ENCODE measurements at places on chromosomes 2 and 18. TPM values are rescaled to one million over a fixed set of nuclear protein-coding genes. Genes with fewer than 3 reads are reported as not detected.

- peaks cover 15% of the 10 kb centered on the region for H3K4me1 ChIP-seq
- no peak overlapping the region for H3K4me3 ChIP-seq
- no peak for DNase-seq
- no peak overlapping the region for H3K27ac ChIP-seq
- H3K27me3 ChIP-seq: no peaks in the 10 kb centered on the region
- no peaks in the 10 kb centered on the region for H3K36me3 ChIP-seq
Measured at GRCh38 chr18:54261894-54262293, 7.4 kb upstream of the POLI start.

DNA sequence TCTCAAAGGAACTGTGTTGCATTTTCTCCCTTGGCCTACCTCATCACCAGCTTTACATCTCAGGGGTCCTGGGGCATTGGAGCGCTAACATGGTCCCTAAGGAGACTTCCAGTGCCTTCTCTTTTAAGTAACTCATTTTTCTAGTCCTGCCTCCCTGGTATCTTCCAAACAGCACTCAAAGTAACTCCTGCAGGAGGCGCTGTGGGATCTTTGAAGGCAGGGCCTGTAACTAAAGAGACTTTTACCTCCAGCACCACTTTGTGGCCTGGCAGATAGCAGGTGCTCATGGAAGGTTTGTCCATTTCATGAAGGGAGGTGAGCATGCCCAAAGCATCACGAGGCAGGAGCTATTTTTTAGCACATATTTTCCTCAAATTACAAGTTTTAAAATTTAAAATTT, 411.0 kb upstream of the GYPC start:
- H3K36me3 ChIP-seq: no peaks in the 10 kb centered on the region
- H3K4me1 ChIP-seq: no peaks in the 10 kb centered on the region
- no peak overlapping the region for H3K4me3 ChIP-seq
- H3K27me3 ChIP-seq: no peaks in the 10 kb centered on the region

DNA sequence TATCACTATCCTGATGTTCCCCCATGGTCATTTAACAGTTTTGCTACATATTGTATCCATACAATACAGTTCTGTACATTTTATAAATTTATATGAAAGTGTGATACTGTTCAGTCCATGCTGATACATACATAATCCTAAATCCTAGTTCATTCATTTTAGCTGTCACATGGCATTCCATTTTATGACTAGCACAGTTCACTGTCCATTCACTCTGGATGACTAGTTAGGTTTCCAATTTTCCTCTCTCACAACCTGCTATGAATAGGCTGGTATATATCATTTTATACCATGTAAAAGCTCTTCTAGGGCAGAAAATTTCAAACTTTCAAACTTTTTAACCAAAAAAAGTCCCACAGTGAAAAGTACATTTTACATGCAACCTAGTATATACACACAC, 15.2 kb downstream of the SMAD2 start:
- H3K4me3 ChIP-seq: no peak overlapping the region
- no peaks in the 10 kb centered on the region for H3K4me1 ChIP-seq
- H3K27me3 ChIP-seq: no peaks in the 10 kb centered on the region

DNA sequence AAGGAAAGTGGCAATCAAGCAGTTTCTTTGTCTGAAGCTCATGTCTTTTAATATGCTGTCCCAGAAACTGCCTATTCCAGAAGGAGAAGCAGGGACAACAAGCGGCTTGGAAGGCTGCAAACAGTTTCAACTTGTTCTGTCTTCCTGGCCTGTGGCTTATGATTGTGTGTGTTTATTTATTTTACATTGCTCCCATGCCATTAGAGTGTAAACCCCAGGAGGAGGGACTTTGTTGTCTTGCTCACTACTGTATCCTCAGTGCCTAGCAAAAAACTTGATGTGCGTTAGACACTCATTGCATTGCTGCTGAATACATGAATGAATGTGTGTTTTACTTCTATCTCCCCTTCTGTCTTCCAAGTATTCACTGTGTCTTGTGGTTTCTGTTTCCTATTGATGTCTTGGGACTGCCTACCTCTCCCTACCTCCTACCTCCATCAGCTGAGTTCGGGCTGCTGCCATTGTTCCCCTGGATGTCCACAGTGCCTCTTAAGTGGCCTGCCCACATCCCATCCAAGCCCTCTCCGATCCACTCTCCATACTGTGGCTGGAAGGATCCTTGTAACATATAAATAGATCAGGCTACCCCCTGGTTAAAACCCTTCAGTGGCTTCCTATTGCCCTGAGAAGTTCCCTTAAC, 261.4 kb downstream of the DYSF start:
- no peak overlapping the region for H3K4me3 ChIP-seq
- no peaks in the 10 kb centered on the region for H3K4me1 ChIP-seq
- H3K27ac ChIP-seq: no peak overlapping the region
- no peaks in the 10 kb centered on the region for H3K36me3 ChIP-seq
- H3K27me3 ChIP-seq: no peaks in the 10 kb centered on the region
- DNase-seq: no peak

CTAGE1 gene
- total RNA-seq: not detected

KIAA1328 gene
- 4.9 TPM for total RNA-seq

ZNF385B gene
- total RNA-seq: 0.77 TPM
